Spinal cord (tissue), 10 donors: ENCODE measurements at places on chromosomes 1 and 21. TPM values are rescaled to one million over a fixed set of nuclear protein-coding genes. Genes with fewer than 3 reads are reported as not detected.

Gene MOB3C
- total RNA-seq = 9.1 TPM

Gene S100A11
- total RNA-seq = 17.7 TPM

Gene CELA3A
- total RNA-seq = not detected

Gene GBP7
- total RNA-seq = not detected

Gene BRDT
- total RNA-seq = 0.06 TPM

Gene LRRC71
- total RNA-seq = 0.30 TPM

Gene C4BPA
- not detected for total RNA-seq

Gene CYP2J2
- total RNA-seq = 8.6 TPM

Gene KIF14
- 5.2 TPM for total RNA-seq

Gene ANKRD65
- total RNA-seq = 6.7 TPM

Gene OR2T2
- total RNA-seq = not detected

Gene PADI3
- not detected for total RNA-seq

Gene TACSTD2
- 0.11 TPM for total RNA-seq

Gene WNT2B
- 9.9 TPM for total RNA-seq

Gene NPL
- 60.3 TPM for total RNA-seq

Gene TEX38
- total RNA-seq = not detected

Gene RBM15
- 29.4 TPM for total RNA-seq

Gene CDKN2C
- 17.1 TPM for total RNA-seq

Gene OR2G6
- total RNA-seq = not detected

Gene OVAAL
- total RNA-seq = not detected

Gene ALX3
- not detected for total RNA-seq

Gene PDZK1
- total RNA-seq = 1.9 TPM

Gene CELA3B
- total RNA-seq = not detected

Gene OR2L13
- total RNA-seq = 2.6 TPM

Gene ZFP69
- 7.1 TPM for total RNA-seq

Gene CNIH3
- total RNA-seq = 8.3 TPM

Gene IFNLR1
- total RNA-seq = 0.59 TPM

Gene ZSWIM5
- total RNA-seq = 9.7 TPM

Gene S100B
- total RNA-seq = 258 TPM

Gene LCE3D
- not detected for total RNA-seq

Gene TRIM67
- total RNA-seq = 13.8 TPM

Gene LRRIQ3
- 1.7 TPM for total RNA-seq

Gene SPAG17
- total RNA-seq = 11.7 TPM

Gene SPRR5
- total RNA-seq = not detected

Gene PLA2G4A
- 15.4 TPM for total RNA-seq

Gene ZNF593OS
- total RNA-seq = not detected

Gene AVPR1B
- 0.17 TPM for total RNA-seq

Gene PRR9
- not detected for total RNA-seq

Gene IQGAP3
- total RNA-seq = 7.3 TPM

Gene DCDC2B
- not detected for total RNA-seq

Gene ITPKB
- 22.7 TPM for total RNA-seq

Gene PLA2G2D
- total RNA-seq = not detected
